Activated T-cell treated with anti-CD3 and anti-CD28 coated beads, Interleukin-2, amount 50 U/mL, for 1 hour (primary cell): ENCODE measurements at places on chromosomes 2 and 18.

DNA sequence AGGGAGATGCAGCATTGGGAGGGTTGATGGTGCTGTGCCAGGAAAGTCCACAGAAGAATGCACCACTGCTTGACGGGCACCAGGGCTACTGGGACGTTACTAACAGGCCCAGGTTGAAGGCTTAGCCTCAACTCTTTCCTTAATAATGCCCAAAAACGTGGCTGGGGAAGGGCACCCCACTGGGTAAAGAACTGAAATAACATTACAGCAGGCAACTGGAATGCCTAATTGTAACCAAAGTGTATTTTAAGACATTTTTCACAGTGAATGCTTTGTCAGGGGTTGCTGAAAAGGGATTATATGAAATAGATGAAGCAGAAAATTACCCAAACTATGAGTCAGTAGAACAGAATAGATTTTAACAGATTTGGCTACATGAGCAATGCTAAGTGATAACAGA is 191.3 kb downstream of the CMPK2 start:
- DNase-seq = no peak

GRCh38 chr2:218892693-218893348 is 12.2 kb downstream of the WNT10A start:
- DNase-seq = peak; percentile 89

DNA sequence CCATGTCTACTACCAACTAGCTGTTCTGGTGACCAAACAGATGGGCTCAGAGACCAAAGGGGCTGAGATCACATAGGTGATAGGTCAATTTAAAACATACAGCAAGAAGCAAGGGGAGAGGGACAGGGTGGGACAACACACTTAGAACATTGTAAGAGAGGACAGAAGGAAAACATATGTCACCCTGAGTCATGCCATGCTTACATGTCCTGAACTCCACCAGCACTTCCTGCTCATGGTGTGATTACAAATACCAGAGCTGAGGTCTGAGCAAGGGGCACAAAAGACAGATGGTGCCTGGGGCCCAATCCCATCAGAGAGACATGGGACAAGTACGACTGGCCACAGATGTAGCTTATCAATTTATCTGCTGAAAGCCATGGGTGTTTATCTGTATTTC is 28.7 kb upstream of the GALNT14 start:
- no peak for DNase-seq

GRCh38 chr18:77049938-77050337 is 82.6 kb downstream of the MBP start:
- DNase-seq = no peak
